ENCODE measurements at places on chromosomes 5 and 9. TPM values are rescaled to one million over a fixed set of nuclear protein-coding genes. Genes with fewer than 3 reads are reported as not detected.

KIF24 gene
- 0.71 TPM for total RNA-seq

DNA sequence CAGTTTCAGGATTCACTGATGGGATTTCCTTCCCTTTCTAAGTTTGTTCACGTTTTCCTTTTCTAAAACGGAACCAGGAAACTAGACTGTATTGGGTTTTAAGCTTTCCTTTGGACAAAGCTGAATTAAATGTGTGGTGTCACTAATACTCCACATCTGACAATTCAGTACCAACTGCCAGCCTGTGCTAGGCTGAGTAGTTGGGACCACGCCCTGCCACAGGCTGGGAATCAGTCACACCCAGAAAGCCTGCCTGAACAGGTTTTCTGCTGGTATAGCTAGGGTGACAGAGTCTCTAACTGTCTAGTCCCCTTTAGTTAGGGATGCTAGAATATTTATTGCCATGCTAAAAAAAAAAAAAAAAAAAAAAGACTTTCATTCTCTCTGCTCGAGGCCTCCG is 15.6 kb downstream of the SPACA9 start:
- no peak for DNase-seq

TRIM36 gene
- 8.9 TPM for total RNA-seq

ALDOB gene
- total RNA-seq: not detected

DNA sequence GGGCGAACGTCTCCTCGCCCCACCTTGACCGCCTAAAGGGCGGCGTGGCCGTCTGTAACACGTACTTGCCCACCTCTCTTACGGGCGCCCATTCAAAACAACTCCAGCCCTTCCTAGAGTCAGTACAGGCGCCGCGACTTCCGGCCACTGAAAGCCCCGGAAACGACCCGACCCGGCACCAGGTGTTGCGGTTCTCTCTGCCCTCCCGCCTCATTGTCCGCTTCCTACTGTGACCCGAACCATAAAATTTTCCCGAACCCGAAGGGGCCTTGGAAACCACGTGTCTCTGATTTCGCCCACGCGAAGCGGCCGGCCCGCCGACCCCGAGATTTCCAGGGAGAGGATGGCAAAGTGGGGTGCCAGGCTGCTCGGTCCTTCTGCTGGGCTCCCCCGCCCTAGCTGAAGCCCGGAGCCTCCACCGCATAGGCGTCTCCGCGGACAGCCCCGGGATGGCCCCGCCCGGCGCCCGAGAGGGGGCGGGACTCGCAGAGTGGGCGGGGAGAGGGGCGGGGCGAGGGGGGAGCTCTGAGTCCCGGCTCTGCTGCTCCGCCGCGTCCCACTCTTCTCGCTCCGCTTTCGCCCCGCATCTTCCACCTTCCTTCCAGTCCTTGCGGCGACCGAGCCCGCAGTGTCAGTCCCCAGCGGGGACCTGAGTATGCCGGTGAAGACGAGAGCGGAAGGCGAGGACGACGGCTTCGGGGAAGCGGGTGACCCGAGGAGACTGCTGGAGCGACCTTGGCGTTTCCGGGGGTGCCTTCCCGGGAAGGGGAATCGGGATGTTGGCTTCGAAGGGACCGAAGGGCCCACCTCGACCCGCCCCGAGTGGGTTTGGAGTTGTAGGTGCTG is 684 bp upstream of the PTGES2 start:
- peak; percentile 90 for DNase-seq

DNA sequence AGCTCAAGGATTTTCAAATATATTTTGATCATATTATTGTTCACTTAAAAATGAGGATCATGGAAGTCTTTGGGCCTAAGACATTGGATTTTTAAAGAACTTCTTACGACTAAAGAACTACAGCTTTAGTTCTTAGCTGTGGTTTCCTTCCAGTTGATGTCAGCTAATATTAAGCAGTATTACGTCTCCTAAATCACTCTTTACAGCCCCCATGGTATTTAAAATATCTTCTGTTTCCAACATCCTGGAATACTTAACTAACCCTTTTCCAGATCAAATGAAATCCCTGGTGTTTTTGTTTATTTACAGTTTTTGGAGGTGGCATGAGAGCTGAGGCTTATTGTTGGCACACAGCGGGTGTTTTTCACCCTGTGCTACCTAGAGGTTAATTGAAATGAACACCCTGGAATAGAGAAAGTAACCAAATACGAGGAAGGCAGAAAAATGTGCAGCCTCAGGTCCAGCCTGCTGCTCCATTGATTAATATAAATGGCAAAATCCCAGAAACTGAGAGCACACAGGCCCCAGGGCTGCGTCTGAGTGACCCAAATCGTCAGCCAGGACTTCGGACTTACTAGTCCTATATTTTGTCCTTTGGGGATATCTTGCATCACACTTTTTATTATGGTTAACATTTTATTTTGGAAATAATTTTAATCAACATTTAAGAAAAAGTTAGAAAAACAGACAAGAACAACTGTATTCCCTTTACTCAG is 52.3 kb upstream of the ICE1 start:
- DNase-seq: no peak

Data from activated B cell treated with CpG ODN at 0.5 μM for 24 hours (primary cell).